ENCODE measurements at places on chromosomes 5 and 9.

GRCh38 chr9:13487071-13487470 lies 207.6 kb upstream of the MPDZ start:
- DNase-seq: no peak

DNA sequence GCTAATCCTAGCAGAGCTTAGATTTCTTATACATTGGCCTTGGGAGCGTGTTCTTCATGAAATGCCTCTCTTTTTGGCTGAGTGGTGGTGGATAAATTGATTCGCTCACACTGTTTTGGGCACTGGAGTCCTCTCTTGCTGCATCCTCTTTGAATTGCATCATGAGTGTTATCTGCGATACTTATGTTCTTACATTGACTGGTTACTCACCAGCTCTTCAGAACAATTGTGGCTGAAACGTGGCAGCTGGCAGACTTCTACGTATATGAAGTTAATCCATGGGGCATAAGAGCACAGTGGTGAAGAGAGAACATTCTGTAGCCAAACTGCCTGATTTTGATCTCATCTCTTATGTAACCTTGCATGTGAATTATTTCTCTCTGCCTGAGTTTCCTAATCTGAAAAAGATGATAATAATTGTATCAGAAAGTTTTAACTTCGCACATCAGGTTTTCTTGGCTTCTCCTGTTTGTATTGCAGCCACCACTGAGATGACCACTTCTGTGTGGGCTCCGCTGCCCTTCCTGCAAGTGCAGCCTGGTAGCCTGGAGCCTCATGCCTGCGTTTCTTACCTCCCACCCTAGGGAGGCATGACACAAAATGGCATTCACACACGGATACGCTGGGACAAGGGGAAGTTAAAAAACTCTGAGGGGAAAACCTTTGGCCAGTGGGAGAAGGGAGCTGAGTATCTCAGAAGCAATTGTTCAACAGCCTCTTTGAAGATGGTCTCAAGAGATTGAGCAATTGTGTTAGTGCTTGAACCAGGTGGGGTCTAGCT lies 295.2 kb downstream of the ARHGAP26 start:
- no peak for DNase-seq

GRCh38 chr5:89498699-89499098 lies 615.7 kb upstream of the MEF2C start:
- no peak for DNase-seq

GRCh38 chr5:167309941-167310517 lies 981.4 kb upstream of the WWC1 start:
- DNase-seq: no peak

DNA sequence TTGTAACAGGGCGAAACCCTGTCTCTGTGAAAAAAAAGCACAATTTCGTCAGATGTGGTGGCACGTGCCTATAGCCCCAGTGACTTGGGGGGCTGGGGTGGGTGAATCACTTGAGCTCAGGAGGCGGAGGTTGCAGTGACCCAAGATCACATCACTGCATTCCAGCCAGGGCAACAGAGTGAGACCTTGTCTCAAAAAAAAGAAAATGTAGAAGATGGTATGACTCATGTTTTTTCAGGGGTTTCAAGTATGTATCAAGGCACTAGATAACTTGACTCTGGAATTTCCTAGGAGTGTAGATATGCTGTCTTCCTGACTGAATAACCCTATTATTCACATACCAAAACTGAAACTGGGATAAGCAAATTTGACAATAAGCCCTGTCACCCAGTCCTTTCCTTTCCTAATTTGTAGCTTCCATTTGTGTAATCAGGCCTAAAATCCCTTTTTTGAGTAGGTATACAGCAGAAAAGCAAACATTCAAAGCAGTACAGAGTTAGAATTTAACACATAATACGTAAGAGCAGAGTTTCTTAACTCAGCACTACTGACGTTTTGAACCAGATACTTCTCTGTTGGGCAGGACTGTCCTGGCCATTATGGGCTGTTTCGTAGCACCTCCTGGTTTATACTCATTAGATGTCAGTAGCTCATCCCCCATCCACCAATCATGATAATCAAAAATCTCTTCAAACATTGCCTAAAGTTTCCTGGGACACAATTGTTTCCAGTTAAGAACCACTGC lies 17.3 kb upstream of the ANKRD18B start:
- DNase-seq: no peak

Data from stimulated activated CD8-positive, alpha-beta memory T cell treated with anti-CD3 and anti-CD28 coated beads, Interleukin-4, amount 100 ng/mL, for 4 hours (primary cell).